Body of pancreas (tissue), 4 donors: ENCODE measurements at places on chromosomes 4 and X. TPM values are rescaled to one million over a fixed set of nuclear protein-coding genes. Genes with fewer than 3 reads are reported as not detected.

GABRE gene
- total RNA-seq: 64.9 TPM

- no peak overlapping the region for H3K27ac ChIP-seq
- no peak overlapping the region for H3K4me3 ChIP-seq
These were observed 1.2 kb downstream of the TMEM255A start for GRCh38 chrX:120309873-120310705.

GRCh38 chrX:107748506-107748905 lies 27.1 kb downstream of the TSC22D3 start:
- no peaks in the 10 kb centered on the region for H3K27me3 ChIP-seq
- H3K36me3 ChIP-seq: no peaks in the 10 kb centered on the region
- DNase-seq: no peak
- H3K4me3 ChIP-seq: no peak overlapping the region
- H3K27ac ChIP-seq: no peak overlapping the region
- peaks cover 38% of the 10 kb centered on the region for H3K4me1 ChIP-seq

DNA sequence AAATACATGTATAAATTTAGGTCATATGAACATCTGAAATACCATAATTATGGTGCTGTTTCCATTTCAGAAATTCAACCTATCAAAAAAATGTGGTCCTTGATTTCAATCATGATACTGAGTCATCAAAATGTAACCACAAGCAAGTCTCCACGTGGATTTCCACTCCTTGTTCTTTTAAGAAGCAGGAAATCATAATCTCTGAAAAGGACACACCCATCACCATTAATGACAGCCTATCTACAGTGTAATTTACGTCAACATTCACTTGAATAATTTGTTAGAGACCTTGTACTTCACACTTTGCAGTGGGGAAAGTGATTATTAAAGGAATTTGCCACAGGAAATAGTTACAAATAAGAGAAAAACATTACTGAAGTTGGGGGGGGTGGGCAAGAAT lies 17.7 kb upstream of the SLC7A11 start:
- no peaks in the 10 kb centered on the region for H3K36me3 ChIP-seq
- H3K27ac ChIP-seq: no peak overlapping the region

DNA sequence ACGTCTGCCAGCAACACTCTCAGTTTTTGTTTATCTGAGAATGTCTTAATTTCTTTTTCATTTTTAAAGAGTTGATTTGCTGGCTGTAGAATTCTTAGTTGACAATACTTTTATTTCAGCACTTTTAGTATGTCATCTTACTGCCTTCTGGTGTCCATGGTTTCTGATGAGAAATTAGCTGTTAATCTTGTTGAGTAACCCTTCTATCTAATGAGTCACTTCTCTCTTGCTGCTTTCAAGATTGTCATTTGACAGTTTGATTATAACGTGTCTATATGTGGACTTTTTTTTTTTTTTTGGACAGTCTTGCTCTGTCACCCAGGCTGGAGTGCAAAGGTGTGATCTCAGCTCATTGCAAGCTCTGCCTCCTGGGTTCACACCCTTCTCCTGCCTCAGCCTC lies 24.0 kb upstream of the TMEM255A start:
- H3K4me3 ChIP-seq: no peak overlapping the region
- no peak for DNase-seq
- H3K36me3 ChIP-seq: no peaks in the 10 kb centered on the region
- no peaks in the 10 kb centered on the region for H3K27me3 ChIP-seq

DNA sequence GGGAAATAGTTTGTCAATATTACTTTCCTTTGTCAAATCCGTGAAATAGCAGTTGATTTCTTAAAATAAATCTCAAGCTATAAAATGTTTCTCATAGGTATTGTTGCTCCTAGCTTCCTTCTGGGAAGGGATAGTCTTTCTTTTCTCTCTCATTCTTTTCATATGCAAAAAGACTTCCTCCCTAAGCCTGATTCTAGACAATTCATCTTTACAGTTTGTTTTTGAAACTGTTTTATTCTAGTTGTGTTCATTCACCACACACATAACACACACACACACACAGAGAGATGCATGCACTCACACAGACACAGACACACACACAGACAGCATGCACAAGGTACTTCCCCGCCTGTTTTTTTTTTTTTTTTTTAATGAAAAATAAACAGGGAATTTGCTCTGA lies 18.2 kb downstream of the GLRA3 start:
- no peak overlapping the region for H3K27ac ChIP-seq
- no peak overlapping the region for H3K4me3 ChIP-seq
- H3K36me3 ChIP-seq: no peaks in the 10 kb centered on the region
- no peaks in the 10 kb centered on the region for H3K27me3 ChIP-seq

DNA sequence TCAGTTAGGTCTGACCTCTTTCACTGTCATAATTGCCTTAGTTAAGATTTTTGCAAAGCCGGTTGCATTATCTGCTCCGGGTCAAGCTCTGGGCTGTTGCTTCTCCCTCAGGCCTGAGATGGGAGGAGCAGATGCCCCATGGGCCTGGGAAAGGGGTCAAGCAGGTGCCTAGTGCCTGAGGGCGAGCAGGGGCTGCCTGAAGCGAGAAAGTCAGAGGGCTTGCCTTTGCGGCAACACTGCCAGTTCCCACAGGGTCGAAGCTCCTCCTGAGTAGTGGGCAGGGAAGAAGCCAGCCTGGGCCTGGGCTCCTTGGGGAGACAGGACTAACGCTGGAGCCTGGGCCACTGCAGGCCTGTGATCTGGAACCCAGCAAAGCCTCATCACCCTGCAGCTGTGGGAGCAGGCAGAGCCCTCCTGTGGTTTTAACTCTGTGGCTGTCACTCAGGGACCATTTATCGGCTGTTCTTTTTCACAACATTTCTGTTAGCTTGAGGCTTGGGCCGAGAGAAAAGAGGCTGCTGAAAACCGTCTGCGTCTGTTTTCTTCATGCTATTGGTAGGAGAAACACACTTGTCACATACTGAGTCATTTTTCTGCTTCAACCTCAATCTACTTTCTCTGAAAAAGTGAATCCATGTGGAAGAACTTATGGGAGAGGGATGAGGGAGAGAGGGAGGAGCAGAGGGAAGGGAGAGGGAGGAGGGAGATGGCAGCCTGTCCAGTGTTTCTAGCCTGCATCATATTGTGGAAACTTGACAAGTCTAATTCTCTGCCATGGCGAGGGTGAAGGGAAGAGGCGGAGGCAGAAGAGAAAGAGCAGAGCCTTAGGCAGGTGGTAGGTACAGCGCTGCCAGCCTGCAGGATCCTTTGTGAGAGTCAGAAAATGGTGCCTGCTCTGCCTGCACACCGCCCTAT lies 68.4 kb downstream of the RHOH start:
- no peak overlapping the region for H3K27ac ChIP-seq
- no peak overlapping the region for H3K4me3 ChIP-seq

- H3K36me3 ChIP-seq: no peaks in the 10 kb centered on the region
- no peak overlapping the region for H3K27ac ChIP-seq
- H3K4me1 ChIP-seq: no peaks in the 10 kb centered on the region
- no peak for DNase-seq
- no peak overlapping the region for H3K4me3 ChIP-seq
These were observed 23.9 kb upstream of the NDNF start for GRCh38 chr4:121096191-121096590.

- H3K27ac ChIP-seq: no peak overlapping the region
- no peak for DNase-seq
- H3K27me3 ChIP-seq: no peaks in the 10 kb centered on the region
These were observed 97.9 kb downstream of the COX18 start for GRCh38 chr4:72971572-72971971.

- no peaks in the 10 kb centered on the region for H3K27me3 ChIP-seq
- no peaks in the 10 kb centered on the region for H3K36me3 ChIP-seq
- H3K4me1 ChIP-seq: no peaks in the 10 kb centered on the region
- DNase-seq: no peak
- no peak overlapping the region for H3K4me3 ChIP-seq
These were observed 1718.0 kb upstream of the PCDH7 start for GRCh38 chr4:29002151-29002550.

RHOH gene
- 2.9 TPM for total RNA-seq

DNA sequence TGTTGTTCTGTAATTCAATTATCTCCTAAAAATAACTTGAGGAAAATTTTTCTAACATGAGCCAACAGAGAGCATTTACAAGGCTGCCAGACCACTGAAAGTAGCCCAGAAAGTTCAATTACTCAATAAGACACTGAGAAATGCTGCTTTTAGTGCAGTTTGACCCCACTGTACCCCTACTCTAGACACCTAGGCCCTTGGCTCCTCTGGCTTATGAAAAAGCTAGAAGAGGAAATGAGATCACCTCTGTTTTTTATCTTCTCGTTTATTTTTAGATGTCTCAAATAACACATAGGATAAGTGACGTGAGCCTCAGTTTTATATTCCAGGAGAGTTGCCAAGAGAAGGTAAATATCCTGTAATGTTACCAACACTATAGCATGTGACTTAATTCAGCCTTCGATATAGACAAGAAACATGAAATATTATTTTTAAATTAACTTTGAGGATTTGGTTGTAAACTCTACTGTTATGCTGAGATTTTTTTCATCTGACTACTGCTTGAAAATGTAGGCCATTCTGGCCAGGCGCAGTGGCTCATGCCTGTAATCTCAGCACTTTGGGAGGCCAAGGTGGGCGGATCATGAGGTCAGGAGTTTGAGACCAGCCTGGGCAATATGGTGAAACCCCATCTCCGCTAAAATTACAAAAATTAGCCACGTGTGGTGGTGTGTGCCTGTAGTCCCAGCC lies 24.4 kb downstream of the TNIP3 start:
- H3K27me3 ChIP-seq: no peaks in the 10 kb centered on the region
- no peaks in the 10 kb centered on the region for H3K36me3 ChIP-seq
- H3K4me1 ChIP-seq: no peaks in the 10 kb centered on the region
- H3K27ac ChIP-seq: no peak overlapping the region

- no peaks in the 10 kb centered on the region for H3K36me3 ChIP-seq
- H3K27me3 ChIP-seq: no peaks in the 10 kb centered on the region
- no peaks in the 10 kb centered on the region for H3K4me1 ChIP-seq
- H3K4me3 ChIP-seq: no peak overlapping the region
These were observed 155.5 kb upstream of the MXRA5 start for GRCh38 chrX:3501833-3502535.

DNA sequence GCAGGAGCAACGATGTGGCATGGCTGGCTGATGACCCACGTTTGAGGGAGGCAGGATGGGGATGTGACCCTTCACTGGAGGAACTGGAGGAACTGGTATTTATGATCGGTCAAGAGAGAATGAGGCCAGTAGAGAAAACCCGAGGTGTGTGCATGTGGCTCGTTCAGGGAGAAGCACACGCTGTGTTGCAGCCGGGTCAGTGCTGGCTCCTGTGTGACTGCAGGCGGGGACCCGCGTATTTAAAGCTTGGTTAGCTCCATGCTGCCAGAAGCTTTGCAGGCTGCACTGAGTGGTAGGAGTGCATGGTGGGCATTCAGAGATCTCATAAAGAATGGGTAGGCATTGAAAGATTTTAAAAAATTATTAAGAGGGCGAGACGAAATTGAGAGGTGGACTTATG lies 52.1 kb downstream of the NELFA start:
- H3K27me3 ChIP-seq: no peaks in the 10 kb centered on the region
- H3K36me3 ChIP-seq: peaks cover 8% of the 10 kb centered on the region
- no peak for DNase-seq
- no peak overlapping the region for H3K4me3 ChIP-seq
- H3K4me1 ChIP-seq: peaks cover 23% of the 10 kb centered on the region

DRD5 gene
- total RNA-seq: not detected

CXCL13 gene
- total RNA-seq: not detected

- no peak overlapping the region for H3K27ac ChIP-seq
- DNase-seq: no peak
- H3K36me3 ChIP-seq: no peaks in the 10 kb centered on the region
- H3K27me3 ChIP-seq: no peaks in the 10 kb centered on the region
These were observed 165.6 kb downstream of the CHIC1 start for GRCh38 chrX:73728602-73729001.

SPARCL1 gene
- 137 TPM for total RNA-seq

PRSS12 gene
- 15.8 TPM for total RNA-seq

C1GALT1C1 gene
- 15.8 TPM for total RNA-seq

- H3K27me3 ChIP-seq: no peaks in the 10 kb centered on the region
- no peaks in the 10 kb centered on the region for H3K36me3 ChIP-seq
- DNase-seq: no peak
- no peak overlapping the region for H3K4me3 ChIP-seq
- peaks cover 17% of the 10 kb centered on the region for H3K4me1 ChIP-seq
These were observed 139.9 kb upstream of the SLC4A4 start for GRCh38 chr4:71198958-71199357.

- no peaks in the 10 kb centered on the region for H3K4me1 ChIP-seq
- no peak overlapping the region for H3K27ac ChIP-seq
- no peak for DNase-seq
- H3K36me3 ChIP-seq: no peaks in the 10 kb centered on the region
These were observed 22.8 kb downstream of the NDST4 start for GRCh38 chr4:115090483-115091075.

CA5B gene
- 6.2 TPM for total RNA-seq

- no peak for DNase-seq
- H3K27ac ChIP-seq: no peak overlapping the region
- no peaks in the 10 kb centered on the region for H3K36me3 ChIP-seq
- H3K4me3 ChIP-seq: no peak overlapping the region
- no peaks in the 10 kb centered on the region for H3K4me1 ChIP-seq
These were observed 136.3 kb downstream of the TSPAN5 start for GRCh38 chr4:98522062-98522461.

GRCh38 chrX:49762175-49762720 lies 66.5 kb upstream of the PAGE1 start:
- no peak overlapping the region for H3K27ac ChIP-seq
- DNase-seq: no peak
- H3K36me3 ChIP-seq: no peaks in the 10 kb centered on the region
- no peak overlapping the region for H3K4me3 ChIP-seq
- no peaks in the 10 kb centered on the region for H3K4me1 ChIP-seq
- no peaks in the 10 kb centered on the region for H3K27me3 ChIP-seq

DNA sequence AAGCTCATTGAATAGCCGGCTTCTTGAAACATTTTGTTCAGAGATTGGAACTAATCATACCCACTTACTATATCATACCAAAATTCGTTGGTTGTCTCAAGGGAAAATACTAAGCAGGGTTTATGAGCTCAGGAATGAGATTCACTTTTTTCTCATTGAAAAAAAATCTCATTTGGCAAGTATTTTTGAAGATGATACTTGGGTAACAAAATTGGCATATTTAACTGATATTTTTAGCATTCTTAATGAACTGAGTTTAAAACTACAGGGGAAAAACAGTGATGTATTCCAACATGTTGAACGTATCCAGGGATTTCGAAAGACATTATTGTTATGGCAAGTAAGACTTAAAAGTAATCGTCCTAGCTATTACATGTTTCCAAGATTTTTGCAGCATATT lies 6.4 kb downstream of the FAM200B start:
- H3K4me3 ChIP-seq: no peak overlapping the region
- no peaks in the 10 kb centered on the region for H3K27me3 ChIP-seq
- no peak for DNase-seq
- peaks cover 3% of the 10 kb centered on the region for H3K36me3 ChIP-seq
- H3K27ac ChIP-seq: no peak overlapping the region

SPANXN3 gene
- not detected for total RNA-seq

DNA sequence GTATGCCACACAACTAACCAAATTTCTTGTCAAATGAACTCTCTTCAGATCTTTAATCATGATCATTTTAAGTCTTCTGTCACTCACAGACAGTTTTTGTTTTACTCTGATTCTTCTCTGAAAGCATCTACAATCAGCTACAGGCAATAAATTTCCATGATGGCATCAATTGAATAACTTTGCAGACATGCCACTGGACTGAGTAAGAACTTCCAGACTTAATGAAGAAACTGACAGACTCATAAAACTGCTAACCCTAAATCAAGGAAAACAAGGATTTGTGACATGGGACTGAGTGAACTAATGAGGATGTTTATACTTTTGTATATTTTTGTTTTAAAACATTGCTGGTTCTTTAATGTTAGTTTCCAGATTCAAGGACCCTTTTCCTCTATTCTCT lies 5.5 kb upstream of the PPP1R2C start:
- no peak overlapping the region for H3K4me3 ChIP-seq
- H3K27ac ChIP-seq: no peak overlapping the region

GLRA2 gene
- total RNA-seq: not detected

IGSF1 gene
- total RNA-seq: 1.3 TPM

ATP1B4 gene
- not detected for total RNA-seq
